ENCODE measurements at places on chromosomes 4 and X.

GRCh38 chr4:123813901-123814300 is 417.3 kb downstream of the SPRY1 start:
- no peak for DNase-seq

GRCh38 chr4:85784348-85784747 is 309.4 kb downstream of the ARHGAP24 start:
- no peak for DNase-seq

- DNase-seq = peak; percentile 1
These were observed at the start of gene SLC25A43 for GRCh38 chrX:119398974-119399771. Gene SLC25A43 (plus strand): TSS chrX:119399336. CDS start chrX:119399404, 68 bp downstream.

DNA sequence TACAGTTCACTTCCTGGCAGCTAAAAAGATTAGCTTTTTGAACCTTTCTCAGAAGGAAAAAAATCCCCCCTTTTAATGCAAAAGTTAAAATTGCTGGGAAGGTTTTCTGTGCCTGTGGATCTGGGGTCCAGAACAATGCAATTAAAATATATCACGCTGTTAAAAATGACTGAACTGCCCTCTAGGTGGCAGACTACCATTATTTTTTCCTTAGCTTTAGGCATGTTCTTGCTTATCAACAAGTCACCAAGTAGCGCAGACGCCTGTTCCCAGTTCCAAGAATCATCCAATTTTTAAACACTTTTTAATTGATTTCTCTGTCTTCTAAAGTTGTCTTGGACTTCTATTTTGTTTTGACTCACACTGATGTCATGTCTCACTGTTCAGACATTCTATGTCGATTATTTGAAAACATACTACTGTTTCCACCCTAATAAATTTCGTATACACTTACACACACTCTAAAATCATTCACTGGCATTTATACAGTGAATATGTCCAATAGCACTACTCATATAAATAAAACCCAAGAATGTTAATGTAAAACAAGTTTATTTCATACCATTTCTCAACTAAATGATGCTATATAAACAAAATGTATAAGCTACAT is 661.6 kb downstream of the RAPGEF2 start:
- DNase-seq = no peak

DNA sequence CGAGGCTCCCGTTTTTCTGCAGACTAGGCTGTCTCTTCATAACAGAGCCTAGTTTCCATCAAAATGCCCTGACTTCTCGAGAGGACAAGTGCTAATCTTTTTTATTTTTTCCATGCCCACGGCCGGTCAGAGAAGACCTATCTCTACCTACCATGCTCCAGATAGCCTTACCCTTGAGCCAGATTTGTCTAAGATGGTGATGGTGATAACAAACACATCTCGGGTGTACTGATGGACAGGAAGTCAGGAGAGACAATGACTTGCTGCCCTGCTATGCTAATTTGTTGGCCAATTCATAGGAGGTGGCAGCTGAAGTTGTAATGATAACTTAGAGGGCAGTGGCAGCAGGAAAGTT is 42.2 kb upstream of the NKRF start:
- DNase-seq = no peak

GRCh38 chrX:63737131-63737921 is 47.7 kb downstream of the ARHGEF9 start:
- DNase-seq = no peak

DNA sequence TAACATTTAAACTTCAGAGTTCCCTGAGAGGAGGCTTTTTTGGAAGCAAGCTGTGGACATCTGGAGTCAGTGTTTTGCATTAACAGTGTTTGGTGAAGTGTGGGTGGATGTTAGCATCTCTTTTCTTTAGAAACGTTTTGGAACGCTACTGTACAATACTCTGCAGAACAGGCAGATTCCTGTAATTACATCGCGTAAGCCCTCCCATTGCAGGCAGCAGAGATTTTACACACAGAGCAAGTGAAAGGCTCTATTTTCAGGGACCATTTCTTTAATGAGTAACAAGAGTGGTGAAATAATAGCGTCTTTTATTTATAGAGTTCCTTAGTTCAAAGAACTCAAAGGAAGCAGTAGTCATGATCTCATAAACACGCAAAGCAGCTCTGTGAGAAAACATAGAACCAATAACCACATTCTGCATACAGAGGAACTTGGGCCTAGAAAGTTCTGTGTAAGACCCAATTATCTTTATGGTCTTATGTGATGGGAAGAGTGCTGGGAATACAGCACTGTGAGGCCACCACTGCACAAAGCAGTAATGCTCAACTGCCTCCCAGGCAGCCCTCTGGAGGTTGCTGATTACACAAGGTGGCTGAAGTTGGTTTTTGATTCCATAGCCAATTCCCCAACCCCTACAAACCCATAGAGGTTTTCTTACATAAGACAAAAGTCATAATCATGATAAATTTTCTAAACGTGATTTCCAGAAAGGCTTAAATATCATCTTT is 298.7 kb upstream of the EPHA5 start:
- DNase-seq = no peak

DNA sequence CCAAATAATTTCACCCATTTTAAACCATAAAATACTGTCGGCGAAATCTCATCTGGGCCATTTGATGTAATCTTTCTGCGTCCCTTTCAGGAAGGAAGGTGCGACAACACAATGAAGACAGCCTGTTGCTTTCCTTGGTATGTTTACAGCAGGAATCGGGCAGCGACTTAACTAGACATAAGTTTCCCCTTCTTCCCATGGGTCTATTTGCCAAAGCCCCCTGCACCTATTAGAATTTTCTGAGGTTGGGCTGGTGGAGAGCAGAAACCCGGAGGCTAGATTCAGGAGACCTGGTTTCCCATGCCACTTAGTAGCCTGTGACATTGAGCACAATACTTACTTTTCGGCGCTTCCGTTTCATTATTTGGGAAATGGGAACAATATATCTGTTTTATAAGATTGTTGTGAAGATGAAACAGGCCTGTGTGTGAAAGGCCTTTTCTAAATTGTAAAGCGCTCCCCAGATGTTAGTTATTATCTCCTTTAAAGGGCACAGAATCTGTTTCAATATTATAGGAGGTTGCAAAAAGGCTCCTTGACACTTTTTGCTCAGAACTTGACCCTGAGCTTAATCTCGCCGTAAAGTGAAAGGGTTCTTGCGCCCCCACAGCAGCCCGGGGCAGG is 552 bp upstream of the AFF1 start:
- no peak for DNase-seq

GRCh38 chr4:108377021-108377420 is 208.3 kb upstream of the LEF1 start:
- no peak for DNase-seq

- no peak for DNase-seq
These were observed 144.0 kb downstream of the FNIP2 start for GRCh38 chr4:158912806-158913205.

DNA sequence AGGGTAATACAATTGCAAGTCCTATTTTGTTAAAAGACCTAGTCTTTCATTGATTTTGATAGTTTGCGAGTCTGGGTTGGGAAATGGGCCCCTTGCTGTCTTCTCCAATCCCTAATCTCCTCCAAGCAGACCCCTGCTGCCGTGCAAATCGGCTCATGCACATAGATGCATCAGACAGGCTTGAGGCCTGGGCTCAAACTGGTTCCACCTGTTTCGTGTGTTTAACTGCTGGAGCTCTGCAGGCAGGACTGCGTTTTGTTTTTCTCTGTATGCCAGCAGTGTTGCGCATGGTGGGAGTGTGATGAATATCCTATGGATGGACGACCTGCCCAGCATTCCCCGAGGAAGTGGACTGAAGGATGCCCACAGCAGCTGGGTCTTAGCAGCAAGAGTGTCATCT is 133.9 kb downstream of the PDGFRA start:
- no peak for DNase-seq

DNA sequence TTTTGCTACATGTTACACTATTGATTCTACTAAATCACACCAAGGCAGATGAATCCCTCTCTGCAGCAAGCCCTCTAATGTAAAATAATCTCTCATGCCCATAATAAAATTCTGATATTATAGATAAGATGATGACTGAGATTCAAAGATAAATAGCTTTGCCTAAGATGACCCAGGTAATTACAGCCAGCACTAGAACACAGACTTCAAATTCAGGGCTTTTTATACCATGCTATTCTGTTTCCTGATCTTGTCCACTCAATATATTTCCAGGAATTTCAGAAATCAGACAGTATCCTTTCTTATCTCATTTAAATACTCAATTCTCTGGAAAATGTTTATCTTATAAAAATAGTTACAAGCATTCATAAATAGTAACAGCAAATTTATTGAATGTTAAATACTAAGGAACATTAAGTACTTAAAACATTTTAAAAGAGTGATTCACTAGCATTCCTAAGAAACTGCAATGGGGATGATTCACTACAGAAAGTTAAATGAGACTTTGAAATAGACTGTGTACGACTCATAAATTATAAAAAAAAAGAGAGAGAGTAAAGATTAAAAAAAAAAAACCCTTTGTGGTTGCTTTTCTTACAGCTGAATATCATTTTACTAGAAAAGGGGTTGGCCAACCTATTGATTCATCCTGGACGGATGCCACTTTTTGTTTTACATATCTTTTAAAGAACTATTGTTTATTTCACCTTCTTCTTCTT is 45.8 kb upstream of the IL21 start:
- no peak for DNase-seq

GRCh38 chrX:7146703-7147412 is 654 bp upstream of the STS start:
- DNase-seq = no peak

DNA sequence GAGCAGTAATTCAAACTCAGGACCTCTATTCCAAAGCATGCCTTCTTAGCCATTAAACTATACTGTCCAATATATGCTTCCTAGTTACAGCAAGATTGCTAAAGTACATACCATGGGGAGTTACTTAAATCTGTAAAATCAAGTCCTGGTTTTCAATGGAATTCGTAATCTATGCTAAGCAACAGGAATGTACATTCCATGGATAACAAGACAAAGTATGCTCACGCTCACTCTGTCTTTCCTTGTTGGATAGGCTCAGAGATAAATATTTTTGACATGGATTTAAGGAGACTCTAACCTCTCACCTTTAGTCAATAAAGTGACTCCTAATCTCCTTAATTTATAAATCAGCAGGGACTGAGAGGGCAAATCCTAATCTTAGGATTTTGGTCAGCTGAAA is 47.3 kb upstream of the STK26 start:
- no peak for DNase-seq

DNA sequence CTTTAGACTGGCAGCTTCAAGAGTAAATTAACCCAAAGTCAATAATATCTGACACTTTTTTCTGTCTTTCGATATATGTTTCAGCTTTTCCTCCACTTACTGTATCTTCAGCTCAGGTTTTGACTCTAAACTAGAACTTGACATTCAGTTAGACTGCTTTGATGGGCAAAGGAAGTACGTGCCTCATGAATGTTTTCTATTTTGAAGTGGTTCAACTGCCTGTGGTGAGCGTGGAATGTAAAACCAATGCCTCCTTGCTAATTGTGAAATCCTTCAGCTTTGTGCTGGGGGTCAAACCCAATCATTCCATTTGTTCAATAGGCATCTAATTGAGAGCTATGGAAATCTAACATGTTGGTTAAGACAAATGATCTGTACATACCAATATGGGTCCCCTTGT is 857.0 kb upstream of the HTR2C start:
- DNase-seq = no peak

GRCh38 chr4:2259036-2259540 is 2.8 kb downstream of the MXD4 start:
- no peak for DNase-seq

DNA sequence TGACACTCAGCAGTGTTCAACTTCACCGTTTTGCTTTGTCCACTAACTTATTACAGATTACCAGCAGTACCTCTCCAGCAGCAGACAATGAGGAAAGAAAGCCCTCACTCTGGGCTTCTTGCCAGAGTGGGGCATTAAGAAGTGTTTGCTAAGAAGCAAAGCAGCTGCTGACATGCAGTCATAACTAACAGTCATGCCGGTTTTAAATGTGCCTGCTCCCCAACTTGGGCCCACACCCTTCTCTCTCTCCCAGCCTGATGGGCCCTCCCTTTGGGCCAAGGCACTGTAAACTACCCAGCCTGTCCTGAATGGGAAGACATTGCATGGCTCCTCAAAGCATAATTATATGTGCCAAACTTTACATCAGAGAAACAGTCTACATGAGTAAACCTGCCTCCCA is 54.6 kb upstream of the HHIP start:
- no peak for DNase-seq

- no peak for DNase-seq
These were observed 27.5 kb upstream of the ABCG2 start for GRCh38 chr4:88185906-88186305.

- no peak for DNase-seq
These were observed 187.7 kb upstream of the MAGEB2 start for GRCh38 chrX:30027636-30028035.

DNA sequence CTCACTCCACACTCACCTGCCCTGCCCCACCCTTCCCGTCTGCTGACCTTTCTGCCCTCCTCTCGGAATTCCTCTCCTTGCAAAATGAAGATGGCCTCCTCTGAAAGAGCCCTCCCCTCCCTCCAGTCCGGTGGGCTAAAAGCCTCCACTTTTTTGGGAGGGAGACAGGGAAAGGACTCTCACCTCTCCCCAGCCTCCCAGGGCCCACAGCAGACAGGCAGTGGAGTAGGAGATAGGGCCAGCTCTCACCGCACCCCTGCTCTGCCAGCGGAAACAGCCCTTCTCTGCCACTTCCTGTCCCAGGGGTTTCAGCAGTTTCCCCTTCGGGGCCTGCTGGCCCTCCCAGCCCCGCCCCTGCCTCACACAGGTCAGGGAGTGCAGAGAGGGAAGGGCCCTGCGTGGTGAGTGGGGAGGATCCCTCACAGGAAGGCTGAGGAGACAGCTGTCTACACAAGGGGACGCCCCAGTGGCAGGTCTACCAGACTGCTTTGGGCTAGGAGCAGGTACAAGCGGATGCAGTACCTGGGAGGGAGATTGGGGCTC is 18.2 kb downstream of the ELF4 start:
- peak; percentile 34 for DNase-seq

GRCh38 chr4:42339935-42340406 is 57.3 kb upstream of the SHISA3 start:
- DNase-seq = no peak

GRCh38 chr4:43391069-43391468 is 498.6 kb downstream of the GRXCR1 start:
- DNase-seq = no peak

- no peak for DNase-seq
These were observed 222.1 kb downstream of the FRMPD4 start for GRCh38 chrX:12360383-12360782.

DNA sequence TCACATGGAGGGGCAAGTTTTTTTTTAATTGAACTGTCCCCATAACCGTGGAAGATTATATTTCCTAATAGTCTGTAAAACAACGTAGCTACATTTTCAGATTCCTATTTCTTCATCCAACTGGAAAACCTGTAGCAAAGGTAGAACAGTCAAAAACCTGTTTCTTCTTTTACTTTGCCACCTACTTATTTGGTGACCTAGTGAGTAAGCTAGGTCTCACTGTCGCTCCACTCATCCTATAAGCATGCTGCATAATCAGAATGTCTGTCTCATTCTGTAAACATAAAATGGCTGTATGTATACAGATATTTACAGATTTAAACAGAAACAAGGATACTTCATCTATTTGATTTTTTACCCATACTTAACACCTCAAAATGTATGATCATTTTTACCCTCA is 20.4 kb downstream of the MAML3 start:
- DNase-seq = no peak

GRCh38 chr4:91267543-91267942 is 1036.2 kb upstream of the GRID2 start:
- DNase-seq = no peak
